Astrocyte (in vitro differentiated cells and primary cell): ENCODE measurements at places on chromosomes 6 and 20. TPM values are rescaled to one million over a fixed set of nuclear protein-coding genes. Genes with fewer than 3 reads are reported as not detected.

GRCh38 chr20:62508641-62509051, 32.9 kb upstream of the GATA5 start:
- no peak overlapping the region for H3K4me3 ChIP-seq
- DNase-seq = no peak
- no peak overlapping the region for H3K27ac ChIP-seq

GRCh38 chr6:28858963-28859362, 64.8 kb downstream of the TRIM27 start:
- H3K27ac ChIP-seq = no peak overlapping the region
- no peaks in the 10 kb centered on the region for H3K4me1 ChIP-seq
- no peak for DNase-seq
- H3K27me3 ChIP-seq = no peaks in the 10 kb centered on the region

DNA sequence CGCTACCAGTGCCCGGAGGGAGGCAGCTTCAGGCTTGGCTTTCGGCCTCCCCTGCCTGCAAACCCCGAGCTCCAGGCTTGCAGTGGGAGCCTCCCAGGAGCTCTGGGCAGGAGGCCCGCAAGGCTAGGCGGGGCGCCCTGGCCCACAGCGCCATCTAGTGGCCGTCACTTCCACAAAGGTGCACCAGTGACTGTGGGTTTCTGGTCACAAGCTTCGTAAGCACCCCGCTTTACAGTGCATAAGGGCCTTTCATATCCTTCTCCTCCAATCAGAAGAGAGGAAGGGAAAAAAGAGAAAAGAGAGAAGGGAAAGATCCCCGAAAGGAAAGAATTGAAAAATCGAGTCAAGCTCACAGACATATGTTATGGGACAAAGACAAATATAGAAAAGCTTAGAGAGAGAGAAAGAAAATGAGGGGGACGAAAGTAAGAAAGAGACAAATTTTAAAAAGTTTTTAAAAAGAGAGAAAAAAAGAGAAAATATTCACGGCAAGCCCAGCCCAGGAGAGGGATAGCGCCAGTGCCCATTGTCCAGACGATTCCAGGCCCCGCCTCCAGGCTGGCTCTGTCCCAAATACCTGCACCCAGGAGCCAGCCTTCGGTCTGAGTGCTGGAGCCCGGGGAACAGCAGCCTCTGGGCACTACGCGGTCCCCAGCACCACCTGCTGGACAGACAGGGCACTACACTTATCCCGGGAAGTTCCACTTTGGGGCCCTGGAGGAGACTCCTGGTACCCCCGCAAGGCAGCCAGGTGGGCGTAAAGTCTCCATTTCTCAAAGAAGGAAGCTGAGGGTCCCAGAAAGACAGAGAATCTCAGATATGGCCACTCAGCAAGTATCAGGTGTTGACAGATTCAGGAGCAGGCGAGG, 207.1 kb downstream of the PREX1 start:
- H3K27me3 ChIP-seq = peaks cover 2% of the 10 kb centered on the region
- peaks cover 8% of the 10 kb centered on the region for H3K4me1 ChIP-seq
- peak; percentile 74 for DNase-seq
- H3K27ac ChIP-seq = no peak overlapping the region
- H3K4me3 ChIP-seq = peak overlapping the region; percentile 43

DNA sequence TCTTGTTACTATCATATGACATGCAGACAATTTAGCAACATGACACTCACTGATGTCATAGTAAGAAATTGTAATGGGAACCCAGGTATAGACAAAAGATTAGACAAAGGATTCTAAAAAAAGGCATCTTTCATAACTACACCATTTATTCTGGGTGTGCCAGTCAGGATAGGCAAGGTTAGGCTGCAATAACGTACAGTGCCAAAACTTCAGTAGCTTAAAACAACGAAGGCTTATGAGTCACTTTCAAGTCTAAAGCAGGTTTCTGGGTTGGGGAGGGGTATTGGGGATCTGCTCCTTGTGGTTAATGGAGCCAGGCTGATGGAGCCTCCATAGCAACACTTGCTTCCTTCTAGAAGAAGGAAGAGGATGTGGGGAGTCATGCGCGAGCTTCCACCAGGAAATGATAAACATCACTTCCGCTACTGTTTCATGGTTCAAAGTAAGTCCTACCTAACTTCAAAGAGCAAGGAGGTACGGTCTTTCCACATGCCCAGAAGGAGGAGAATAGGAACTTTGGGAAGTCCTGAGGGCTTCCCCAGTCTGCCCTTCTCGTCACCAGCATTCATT, 2.0 kb upstream of the GTSF1L start:
- H3K4me1 ChIP-seq = peaks cover 5% of the 10 kb centered on the region
- H3K36me3 ChIP-seq = no peaks in the 10 kb centered on the region
- H3K27ac ChIP-seq = no peak overlapping the region

DNA sequence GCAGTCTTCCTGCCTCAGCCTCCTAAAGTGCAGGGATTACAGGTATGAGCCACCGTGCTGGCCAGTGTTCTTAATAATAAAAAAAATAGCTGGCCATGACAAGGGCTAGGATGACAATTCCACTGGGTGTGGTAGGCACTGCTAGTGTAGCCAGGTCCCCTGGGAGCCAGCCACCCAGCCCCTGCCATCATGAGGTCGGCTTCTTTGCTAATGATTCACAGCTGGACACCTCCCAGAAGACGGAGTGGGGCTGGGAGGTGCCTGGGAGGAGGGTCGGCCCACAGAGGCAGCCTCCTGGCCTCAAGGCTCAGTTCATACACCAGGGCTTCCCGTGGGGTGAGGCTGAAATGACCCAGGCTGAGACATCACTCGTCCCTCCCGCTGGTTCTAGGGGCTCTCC, 230.4 kb downstream of the TAF4 start:
- no peak overlapping the region for H3K4me3 ChIP-seq
- no peak overlapping the region for H3K27ac ChIP-seq
- H3K4me1 ChIP-seq = no peaks in the 10 kb centered on the region

- DNase-seq = peak; percentile 57
- no peak overlapping the region for H3K4me3 ChIP-seq
- no peaks in the 10 kb centered on the region for H3K36me3 ChIP-seq
- H3K27ac ChIP-seq = no peak overlapping the region
- H3K27me3 ChIP-seq = peaks cover 2% of the 10 kb centered on the region
- no peaks in the 10 kb centered on the region for H3K4me1 ChIP-seq
Measured at GRCh38 chr20:33130568-33131061, 37.3 kb upstream of the BPIFA2 start.

DNA sequence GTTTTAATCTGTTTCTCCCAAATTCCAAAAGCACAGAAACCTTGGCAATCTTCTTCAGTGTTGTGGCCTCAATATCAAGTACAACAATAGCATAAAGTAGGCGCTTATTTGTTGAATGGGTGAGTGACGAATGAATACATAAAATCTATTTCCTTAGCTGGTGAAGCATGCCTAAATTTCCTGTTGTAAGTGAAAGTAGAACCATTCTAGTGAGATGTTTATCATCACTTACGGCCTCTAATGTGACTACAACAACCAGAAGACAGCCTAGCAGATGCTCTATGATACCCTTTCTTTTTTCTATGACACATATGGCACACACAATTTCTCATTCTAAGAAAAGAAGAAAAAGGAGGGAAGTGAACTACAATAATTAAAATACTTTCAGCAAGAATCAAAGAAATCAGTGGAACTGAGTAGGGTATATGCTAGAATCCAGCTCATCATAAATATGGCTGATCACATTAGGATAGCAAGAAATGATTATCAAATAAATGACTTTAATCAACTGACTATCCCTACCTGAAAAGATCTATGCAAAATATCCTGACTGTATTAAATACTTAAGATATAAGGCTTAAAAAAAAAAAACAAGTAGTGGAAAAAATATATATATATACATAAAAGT, 67.4 kb downstream of the BTBD9 start:
- no peaks in the 10 kb centered on the region for H3K36me3 ChIP-seq
- peaks cover 5% of the 10 kb centered on the region for H3K4me1 ChIP-seq
- H3K27ac ChIP-seq = no peak overlapping the region
- no peaks in the 10 kb centered on the region for H3K27me3 ChIP-seq
- no peak for DNase-seq

DNA sequence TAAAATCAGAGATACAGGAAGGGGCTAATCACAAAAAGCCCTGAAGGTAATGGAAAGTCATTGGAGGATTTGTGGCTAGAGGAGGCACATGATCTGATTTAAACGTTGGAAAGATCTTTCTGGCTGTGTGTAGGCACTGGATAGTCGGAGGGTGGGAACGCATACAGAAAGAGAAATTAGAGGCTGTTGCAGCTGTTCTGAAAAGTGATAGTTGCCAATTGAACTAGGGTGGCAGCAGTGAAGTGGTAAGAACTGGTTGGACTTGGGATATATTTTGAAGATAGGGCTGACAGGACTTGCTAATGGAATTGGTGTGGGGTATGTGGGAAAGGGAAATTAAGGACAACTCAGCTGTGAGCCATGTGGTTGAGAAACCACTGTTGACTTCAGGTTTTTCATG, 223.6 kb downstream of the OGFRL1 start:
- no peak overlapping the region for H3K4me3 ChIP-seq
- H3K36me3 ChIP-seq = no peaks in the 10 kb centered on the region
- no peak for DNase-seq
- H3K27ac ChIP-seq = no peak overlapping the region
- no peaks in the 10 kb centered on the region for H3K27me3 ChIP-seq

- no peaks in the 10 kb centered on the region for H3K27me3 ChIP-seq
- no peak overlapping the region for H3K27ac ChIP-seq
- H3K4me1 ChIP-seq = no peaks in the 10 kb centered on the region
Measured at GRCh38 chr6:9983168-9983567, 431.7 kb downstream of the TFAP2A start.

- H3K4me3 ChIP-seq = no peak overlapping the region
- H3K27me3 ChIP-seq = no peaks in the 10 kb centered on the region
- H3K4me1 ChIP-seq = peaks cover 9% of the 10 kb centered on the region
- no peak for DNase-seq
- H3K36me3 ChIP-seq = peaks cover 26% of the 10 kb centered on the region
- H3K27ac ChIP-seq = no peak overlapping the region
Measured at GRCh38 chr6:37173493-37174195, 3.7 kb downstream of the PIM1 start.

DNA sequence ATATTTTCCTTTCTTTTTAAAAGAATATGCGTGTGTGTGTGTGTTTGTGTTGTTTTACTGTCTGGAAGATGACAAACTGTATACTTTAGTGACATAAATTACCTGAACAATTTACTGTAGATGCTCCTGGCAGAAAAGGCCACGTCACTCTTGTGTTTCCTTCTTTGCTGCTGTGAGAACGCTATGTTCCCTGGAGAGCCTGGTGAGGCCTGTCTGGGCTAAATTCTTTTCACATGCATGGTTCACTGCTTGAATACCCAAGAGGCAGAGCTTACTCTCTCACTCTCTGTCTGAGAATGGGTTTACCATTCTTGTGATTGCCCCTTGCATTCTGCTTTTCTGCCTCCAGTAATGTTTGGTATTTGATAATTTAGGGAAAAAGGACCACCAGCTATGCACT, 64.3 kb downstream of the EDN1 start:
- peaks cover 3% of the 10 kb centered on the region for H3K4me1 ChIP-seq
- DNase-seq = peak; percentile 44
- H3K27me3 ChIP-seq = no peaks in the 10 kb centered on the region
- H3K4me3 ChIP-seq = no peak overlapping the region
- H3K27ac ChIP-seq = peak overlapping the region; percentile 27

DNA sequence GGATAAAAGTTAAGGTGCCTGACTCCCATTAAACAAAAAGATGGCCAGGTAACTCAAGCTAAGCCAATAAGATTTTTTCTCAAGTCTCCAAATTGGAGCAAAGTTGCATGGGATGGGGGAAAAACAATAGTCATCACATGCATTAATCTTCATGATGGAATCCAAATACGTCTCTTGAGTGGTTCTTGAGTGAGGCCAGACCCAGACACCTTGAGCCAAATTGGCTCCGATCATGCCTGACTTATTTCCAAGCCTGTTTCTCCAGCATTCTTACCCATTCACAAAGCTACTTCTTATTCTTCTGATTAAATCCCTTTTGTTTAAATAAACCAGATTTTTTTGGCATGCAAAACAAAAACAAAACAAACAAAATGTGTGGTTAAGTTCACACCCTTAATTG, 420.3 kb upstream of the NRSN1 start:
- H3K36me3 ChIP-seq = no peaks in the 10 kb centered on the region
- no peak overlapping the region for H3K27ac ChIP-seq
- no peaks in the 10 kb centered on the region for H3K27me3 ChIP-seq
- no peak overlapping the region for H3K4me3 ChIP-seq
- DNase-seq = no peak

DNA sequence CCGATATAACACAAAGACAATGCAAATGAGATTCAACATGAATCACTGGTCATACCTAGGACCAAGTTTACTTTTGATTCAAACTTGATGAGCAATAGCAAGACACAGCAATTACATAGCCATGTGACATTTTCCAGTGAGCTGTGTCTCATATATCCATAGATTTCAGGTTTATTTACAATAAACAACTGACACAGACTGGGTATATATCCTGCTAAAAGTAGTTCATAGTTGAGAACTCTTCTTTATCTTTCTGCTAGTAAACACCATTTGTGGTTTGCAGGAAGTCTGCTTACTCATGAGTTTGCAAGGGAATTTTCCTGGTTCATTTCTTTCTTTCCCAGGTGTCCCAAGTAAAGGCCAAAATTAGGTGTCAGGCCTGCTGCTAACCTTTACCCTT, 343.4 kb downstream of the KIF16B start:
- no peaks in the 10 kb centered on the region for H3K36me3 ChIP-seq
- no peak overlapping the region for H3K27ac ChIP-seq
- H3K27me3 ChIP-seq = no peaks in the 10 kb centered on the region
- H3K4me1 ChIP-seq = no peaks in the 10 kb centered on the region

GRCh38 chr6:169997187-169997929, 245.9 kb downstream of the ERMARD start:
- no peaks in the 10 kb centered on the region for H3K27me3 ChIP-seq
- no peak overlapping the region for H3K27ac ChIP-seq
- DNase-seq = no peak
- no peak overlapping the region for H3K4me3 ChIP-seq
- H3K36me3 ChIP-seq = no peaks in the 10 kb centered on the region

Gene TMEM30A
- total RNA-seq = 166 and 171 TPM in 2 replicates

Gene C6orf163
- total RNA-seq = 1.6 and 2.9 TPM in 2 replicates

Gene HMGA1
- 109 and 199 TPM in 2 replicates for total RNA-seq

Gene LCA5
- 5.8 and 6.2 TPM in 2 replicates for total RNA-seq

Gene ETV7
- total RNA-seq = 1.9 and 2.4 TPM in 2 replicates

Gene TAAR5
- not detected in 2 replicates for total RNA-seq

Gene EDEM2
- 32.5 and 33.4 TPM in 2 replicates for total RNA-seq
